Left lobe of liver (tissue), 2 donors: ENCODE measurements at places on chromosomes 4 and X. TPM values are rescaled to one million over a fixed set of nuclear protein-coding genes. Genes with fewer than 3 reads are reported as not detected.

DNA sequence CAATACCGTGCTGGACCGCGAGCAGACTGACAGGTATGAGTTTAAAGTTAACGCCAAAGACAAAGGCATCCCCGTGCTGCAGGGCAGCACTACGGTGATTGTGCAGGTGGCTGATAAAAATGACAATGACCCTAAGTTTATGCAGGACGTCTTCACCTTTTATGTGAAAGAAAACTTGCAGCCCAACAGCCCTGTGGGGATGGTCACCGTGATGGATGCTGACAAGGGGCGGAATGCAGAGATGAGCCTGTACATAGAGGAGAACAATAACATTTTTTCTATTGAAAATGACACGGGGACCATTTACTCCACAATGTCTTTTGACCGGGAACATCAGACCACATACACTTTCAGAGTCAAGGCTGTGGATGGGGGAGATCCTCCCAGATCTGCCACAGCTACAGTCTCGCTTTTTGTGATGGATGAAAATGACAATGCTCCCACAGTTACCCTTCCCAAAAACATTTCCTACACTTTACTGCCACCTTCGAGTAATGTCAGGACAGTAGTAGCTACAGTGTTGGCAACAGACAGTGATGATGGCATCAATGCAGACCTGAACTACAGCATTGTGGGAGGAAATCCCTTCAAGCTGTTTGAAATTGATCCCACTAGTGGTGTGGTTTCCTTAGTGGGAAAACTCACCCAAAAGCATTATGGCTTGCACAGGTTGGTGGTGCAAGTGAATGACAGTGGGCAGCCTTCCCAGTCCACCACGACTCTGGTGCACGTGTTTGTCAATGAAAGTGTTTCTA is 3.2 kb downstream of the PCDH7 start:
- no peak for DNase-seq

DNA sequence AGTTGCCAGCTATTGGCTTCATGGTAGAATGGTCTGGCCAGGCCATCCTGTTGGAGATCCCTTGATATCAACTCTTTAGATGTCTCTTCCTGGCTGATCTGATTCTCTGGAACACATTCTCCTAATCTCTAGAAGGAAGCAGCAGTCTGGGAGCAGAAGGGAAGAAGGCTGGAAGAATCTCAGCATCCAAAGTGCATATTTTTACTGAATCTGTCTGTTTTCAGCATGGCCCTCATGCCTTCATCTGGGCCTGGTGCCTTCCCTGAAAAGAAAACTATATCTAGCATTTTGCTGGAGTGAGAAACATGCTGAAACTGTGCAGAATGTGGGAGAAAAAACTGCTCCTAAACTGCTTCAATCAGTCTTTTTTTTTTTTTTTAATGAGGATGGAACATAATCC is 148.7 kb downstream of the REPS2 start:
- DNase-seq: no peak

DNA sequence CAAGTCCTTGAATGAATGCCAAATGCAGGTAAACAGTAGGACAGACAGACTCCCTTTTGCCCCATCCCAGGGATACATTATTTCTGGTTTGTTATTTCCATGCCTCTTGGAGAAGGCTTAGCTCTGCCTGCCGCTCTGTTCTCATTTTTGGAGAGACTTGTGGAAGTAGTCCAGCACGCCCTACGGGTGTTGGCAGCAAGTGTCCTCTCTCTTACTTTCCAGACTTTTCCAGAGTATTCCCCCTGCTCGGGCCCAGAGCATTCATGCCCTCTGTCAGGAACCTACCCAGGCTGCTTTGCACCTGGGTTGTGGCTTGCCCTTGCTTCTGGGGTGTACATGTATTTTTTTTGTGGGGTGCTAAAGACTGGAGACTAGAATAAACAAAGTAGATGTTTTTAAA is 15.3 kb downstream of the SLC34A2 start:
- DNase-seq: no peak

DNA sequence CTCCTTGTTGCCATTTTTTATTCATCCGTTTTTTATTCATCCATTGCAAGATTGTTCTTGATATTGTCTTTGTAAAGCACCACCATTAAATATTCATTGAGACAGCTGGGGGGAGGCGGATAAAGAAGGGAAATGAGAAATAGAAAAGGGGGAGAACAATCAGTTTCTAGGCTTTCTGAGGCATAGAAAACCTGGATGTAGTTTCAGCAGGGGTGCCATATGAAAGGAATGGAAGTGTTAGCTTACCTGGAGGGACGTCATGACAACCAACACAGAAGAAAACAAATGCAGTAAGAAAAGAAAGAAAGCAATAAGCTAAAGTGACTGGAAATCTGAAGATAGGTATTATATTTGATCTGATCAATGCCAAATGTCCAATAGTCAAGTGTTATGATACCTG is 276.1 kb downstream of the GASK1B start:
- no peak for DNase-seq

DNA sequence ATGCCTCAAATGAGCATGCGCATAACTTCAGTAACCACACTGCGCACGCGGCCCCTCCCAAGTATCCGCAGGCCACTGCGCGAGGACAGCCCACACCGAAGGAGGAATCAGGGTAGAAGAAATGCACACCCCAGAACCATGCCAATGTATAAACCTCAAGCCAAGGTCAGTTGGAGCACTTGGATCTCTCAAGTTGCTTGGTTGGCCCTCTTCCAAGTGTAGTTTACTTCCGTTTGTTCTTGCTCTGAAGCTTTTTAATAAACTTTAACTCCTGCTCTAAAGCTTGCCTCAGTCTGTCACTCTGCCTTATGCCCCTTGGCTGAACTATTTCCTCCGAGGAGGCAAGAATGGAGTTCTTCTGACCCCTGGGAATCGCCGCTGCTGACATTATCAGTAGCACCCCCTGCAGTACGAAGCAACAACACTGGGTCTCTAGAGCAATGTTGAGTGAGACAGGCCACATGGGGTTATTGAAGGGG is 22.0 kb upstream of the SPINK2 start:
- DNase-seq: no peak

DNA sequence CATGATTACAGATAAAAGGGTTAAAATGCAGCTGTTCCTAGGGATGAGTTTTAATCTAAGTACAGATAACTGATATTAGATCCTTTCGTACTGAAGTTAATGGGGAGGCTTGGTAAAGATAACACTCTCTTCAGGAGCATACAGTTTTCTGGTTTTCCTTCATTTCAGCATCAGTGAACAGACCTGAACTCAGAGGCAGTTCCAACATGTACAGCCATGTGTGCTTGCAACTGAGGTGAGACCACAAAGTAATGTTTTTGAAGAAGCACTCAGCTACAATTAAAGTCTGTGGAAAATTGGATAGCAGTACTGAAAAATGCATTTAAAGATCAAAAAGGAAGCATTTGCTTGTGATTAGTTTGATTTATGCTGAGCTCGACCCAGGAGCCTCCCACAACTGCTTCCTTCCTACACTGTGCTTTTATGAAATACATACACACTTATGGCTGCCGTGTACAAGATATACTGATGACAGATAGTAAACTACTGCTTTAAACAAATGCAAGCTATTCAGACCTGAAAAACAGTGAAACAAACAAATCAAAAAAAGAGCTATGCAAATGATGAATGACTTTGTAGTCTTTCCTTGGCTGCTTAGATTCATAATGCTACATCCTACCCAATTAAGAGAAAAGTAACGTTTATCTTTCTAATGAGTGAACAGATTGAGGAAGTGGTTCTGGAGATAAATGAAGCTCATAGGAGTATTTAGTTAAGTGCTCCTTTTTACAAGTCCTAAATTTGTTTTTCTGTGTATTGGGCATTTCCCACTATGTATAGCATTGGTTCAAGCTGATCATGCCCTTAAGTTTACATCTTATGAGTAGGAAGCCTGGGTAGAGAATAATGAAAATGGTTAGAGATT is 68.4 kb downstream of the PDLIM5 start:
- DNase-seq: no peak

GRCh38 chr4:48756689-48757220 is 23.3 kb downstream of the FRYL start:
- DNase-seq: no peak

DNA sequence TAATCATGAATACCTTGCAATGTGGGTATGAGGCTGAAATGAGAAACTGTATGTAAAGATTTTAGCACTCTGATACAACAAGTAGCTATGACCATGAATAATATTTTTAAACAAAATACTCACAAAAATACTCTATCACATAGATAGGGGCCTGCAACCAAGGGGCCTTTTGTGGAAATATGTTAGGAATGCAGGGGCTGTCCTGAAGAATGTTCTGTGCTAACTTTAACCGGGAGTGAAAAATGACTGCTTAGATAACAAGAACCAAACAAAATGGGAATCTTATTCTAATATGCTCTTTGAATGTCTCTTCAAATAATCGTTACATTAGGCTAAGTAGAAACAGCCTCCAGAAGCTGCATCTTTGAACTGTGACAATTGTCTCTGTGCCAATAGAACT is 37.9 kb upstream of the GYPA start:
- no peak for DNase-seq

DNA sequence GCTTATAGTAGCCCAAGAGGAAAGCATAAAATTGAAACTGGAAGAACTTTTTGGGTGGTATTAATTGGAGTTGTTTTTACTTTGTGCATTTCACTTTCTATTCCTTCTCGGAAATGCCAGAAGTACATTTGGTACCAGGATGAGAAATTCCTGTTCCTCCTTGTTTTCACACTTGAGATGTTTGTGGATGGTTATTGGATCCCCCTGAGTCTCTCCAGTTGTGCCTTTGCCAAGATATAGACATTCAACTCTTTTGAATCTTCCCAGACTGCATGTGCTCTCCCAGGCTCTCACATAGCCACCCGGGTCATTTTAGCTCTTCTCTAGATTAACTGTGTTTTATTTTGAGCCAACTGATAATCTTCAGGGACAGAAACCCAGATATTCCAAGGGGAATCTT is 120.5 kb downstream of the AFF1 start:
- no peak for DNase-seq

- peak; percentile 78 for DNase-seq
Observed at GRCh38 chrX:41334363-41335197, 618 bp downstream of the DDX3X start.

DNA sequence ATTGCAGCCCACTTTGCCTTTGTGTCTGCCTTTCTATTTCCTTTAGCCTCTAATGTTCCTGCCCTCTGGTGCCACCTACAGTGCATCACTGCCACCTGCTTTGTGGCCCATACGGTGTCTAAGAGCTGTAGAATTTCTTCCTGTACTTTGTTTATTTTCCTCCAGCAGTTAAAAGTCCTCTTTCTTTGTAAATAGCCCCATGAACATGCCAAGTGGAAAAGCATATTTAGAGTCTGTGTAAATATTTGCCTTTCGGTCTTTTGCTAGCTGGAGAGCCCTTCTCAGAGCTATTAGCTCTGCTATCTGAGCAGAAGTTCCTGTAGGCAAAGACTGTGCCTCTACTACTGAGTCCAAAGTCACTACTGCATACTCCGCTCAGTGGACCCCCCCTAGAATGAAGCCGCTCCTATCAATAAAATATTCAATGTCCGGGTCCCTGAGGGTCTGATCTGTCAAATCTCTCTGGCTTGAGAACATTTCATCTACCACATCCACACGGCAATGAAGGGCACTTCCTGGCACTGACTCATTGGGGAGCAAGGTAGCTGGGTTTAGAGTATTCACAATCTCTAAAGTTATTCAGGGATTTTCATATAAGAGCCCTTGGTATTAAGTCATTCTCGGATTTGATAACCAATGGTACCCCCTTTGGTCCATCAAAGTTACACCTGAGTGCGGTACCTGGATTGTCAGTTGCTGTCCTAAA is 36.3 kb downstream of the SULT1E1 start:
- peak; percentile 79 for DNase-seq

DNA sequence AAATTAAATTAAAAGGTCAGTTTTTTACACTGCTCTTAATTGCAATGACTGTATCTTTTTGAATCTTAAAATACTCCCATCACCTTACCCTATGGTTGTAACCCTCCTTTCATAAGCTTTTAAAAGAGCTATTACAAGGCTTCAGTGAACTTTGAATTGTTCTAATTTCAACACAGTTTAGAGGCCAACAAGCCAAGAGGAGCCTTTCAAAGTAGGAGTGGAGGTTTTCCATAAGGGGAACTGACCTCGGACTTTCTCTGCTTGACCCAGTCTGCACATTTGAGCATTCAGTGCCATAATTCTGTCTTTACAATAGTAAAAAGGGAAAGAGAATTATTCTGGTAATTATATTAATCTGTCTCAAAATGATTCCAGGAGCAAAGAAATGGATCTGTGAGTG is 98.9 kb downstream of the PARM1 start:
- no peak for DNase-seq

DNA sequence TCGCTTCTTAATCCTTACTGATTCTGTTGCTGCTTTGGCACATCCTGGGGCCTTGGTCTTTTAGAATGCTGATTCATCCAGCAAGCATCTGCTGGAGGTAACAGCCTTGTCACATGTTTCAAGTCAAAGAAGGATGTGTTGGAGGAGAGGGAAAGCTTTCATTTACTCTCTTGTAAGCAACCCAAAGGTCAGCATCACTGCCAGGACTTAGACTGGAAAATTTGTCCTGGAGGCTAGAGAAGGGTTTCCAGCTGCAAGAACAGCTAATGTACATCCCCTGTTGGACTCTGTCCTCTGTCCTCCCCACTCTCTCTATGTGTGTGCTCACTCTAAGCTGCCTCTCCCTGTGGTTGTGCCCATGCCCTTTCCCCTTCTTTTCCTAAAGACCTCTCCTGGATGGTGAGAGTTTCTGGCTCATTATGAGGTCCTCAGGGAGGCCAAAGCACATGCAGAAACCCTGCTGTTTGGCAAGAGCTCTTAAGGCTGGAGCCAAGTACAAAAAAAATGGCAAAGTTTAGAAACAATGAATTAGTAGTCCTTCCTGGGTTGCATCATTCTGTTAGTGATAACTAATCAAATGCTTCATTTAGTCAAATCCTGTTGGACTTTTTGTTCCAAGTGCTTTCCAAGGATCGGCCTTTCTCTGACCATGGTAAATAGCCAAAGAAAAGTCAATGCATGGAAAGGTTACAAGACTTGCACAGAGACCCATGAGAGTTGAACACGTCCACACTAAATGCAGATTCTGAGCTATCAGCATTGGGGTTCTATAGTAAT is 13.4 kb upstream of the SRPX start:
- no peak for DNase-seq

DNA sequence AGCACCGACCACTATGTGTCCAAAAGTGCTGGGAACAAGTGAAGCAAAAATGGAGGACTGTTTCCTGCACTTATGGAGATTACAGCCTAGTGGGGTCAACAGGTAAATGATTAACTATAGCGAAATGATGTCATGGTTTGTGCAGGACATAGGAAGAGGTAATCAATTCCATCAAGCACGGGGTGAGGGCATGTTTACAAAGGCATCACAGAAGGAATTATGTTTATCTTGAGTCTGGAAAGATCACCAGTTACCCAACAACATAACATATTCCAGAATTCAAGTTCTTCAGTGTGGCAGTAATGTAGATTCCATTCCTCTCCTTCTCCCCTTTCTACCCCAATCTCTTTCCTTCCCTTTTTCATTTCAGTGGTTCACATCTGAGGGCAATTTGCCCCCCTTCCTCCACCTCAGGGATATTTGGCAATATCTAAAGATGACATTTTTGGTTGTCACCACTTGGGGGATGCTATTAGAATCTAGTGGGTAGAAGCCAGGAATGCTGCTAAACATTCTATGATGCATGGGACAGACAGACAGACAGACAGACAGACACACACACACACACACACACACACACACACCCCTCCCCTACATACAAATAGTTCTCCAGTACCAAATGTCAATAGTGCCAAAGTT is 24.1 kb downstream of the FAM47E start:
- peak; percentile 63 for DNase-seq

The RHOXF2 gene
- not detected for total RNA-seq

The SOX3 gene
- not detected for total RNA-seq

The VCX2 gene
- not detected for total RNA-seq

The BRS3 gene
- total RNA-seq: not detected

The DUSP21 gene
- total RNA-seq: not detected

The TEC gene
- total RNA-seq: 3.2 TPM

The PGRMC2 gene
- 60.9 TPM for total RNA-seq

The FMR1NB gene
- total RNA-seq: not detected
